ENCODE measurements at places on chromosomes 12 and 14.

DNA sequence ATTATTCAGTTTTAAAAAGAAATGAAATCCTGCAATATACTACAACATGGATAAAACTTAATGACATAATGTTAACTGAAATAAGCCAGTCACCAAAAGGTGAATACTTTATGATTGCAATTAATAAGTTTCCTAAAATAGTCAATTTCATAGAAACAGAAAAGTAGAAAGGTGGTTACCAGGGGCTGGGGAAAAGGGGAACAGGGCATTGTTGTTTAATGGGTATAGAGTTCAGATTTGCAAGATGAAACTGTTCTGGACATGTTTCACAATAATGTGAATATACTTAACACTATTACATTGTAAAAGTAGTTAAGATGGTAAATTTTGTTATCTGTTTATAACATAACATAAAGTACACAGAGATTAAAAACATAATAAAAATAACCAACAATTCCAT lies 550.9 kb downstream of the CCER1 start:
- DNase-seq = no peak

DNA sequence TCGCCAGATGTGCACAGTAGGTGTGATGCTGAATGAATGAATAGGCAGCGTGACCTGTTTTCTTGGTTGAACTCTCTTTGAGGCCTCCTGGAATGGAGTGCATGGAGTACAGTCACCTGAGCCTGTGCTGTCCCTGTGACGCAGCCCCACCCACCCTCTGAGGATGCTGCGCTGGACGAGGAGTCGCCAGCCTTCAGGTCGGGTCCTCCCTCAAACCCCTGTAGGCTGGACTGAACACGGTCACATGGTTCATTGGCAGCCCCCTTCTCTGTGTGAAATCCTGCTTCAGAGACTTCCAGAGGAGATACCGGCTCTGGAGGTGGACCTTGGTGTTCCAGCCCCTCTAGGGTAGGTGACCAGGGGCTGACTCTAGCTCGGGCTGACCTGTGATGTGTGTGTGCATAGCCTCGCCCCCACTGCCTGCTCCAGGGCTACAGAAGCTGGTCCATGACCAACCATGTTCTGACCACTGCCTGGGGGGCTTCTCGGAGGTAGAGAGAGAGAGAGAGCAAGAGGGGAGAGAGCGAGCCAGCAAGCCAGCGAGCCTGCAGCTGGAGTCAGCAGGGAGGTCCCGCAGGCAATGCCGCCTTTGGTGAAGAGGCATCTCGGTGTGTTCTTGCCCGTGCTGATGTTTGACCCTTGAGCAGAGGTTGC lies 158.0 kb upstream of the RTL1 start:
- DNase-seq = no peak

GRCh38 chr14:99191395-99192027 lies 80.5 kb downstream of the BCL11B start:
- DNase-seq = no peak

GRCh38 chr12:78756936-78757335 lies 107.6 kb upstream of the SYT1 start:
- DNase-seq = no peak

- no peak for DNase-seq
These were observed 10.5 kb downstream of the WNT5B start for GRCh38 chr12:1639538-1639937.

DNA sequence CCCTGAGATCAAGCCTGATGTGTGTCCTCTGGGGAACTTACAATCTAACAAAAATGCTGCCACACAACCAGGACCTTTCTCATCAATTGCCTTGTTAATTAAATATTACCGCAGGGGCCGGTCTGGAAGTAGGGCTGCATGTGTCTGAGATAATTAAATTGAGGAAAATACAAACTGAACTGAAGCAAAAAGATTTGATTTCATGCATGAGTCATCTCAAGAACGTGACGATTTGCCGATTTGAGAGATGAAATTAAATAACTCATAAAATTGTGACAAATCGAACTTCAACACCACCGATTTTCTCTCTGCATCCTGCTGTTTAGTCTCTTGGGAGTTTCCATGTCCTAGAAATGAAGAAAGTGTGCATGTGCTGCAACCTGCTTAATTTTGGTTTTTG lies 94.6 kb upstream of the DAAM1 start:
- DNase-seq = no peak

GRCh38 chr14:33814010-33814409 lies 136.9 kb downstream of the EGLN3 start:
- DNase-seq = no peak

DNA sequence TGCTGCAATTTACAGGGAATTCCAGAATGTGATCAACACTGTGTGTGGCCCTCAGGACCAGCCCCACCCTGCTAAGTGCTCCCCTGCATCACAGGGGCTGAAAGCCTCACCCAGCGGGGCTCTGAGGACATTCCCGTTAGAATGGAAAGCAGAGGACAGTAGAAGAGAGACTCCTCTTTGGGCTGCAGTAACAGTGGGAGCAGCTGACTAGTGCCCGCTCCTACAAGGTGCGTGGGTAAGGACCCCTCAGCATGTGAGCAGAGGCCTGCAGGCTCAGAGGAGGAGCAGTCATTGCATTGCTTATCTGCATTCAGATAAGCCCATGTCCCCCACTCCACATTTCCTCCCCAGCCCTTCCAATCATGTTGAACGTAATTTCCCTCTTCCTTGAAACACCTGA lies 120.1 kb downstream of the ITPR2 start:
- DNase-seq = no peak

DNA sequence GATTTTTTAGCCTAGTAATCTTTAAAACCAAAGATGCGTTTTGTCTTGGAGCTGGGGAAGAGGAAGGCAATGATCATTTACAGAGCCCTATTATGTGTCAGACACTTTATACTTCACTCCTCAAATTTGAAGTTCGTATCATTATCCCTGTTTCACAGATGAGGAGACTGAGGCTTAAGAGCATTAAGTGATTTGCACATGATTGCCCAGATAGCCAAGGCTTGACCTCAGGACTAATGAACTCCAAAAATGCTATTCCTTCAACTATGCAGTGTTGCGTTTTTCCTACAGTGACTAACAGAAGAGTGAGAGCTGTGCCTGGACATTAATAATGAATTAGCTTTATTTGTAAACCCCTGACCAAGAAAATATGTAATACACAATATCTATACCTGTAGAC lies 136.8 kb upstream of the EEA1 start:
- DNase-seq = no peak

- DNase-seq = no peak
These were observed 17.4 kb upstream of the SALL2 start for GRCh38 chr14:21543521-21543960.

- no peak for DNase-seq
These were observed 389.3 kb upstream of the USP15 start for GRCh38 chr12:61870658-61871484.

DNA sequence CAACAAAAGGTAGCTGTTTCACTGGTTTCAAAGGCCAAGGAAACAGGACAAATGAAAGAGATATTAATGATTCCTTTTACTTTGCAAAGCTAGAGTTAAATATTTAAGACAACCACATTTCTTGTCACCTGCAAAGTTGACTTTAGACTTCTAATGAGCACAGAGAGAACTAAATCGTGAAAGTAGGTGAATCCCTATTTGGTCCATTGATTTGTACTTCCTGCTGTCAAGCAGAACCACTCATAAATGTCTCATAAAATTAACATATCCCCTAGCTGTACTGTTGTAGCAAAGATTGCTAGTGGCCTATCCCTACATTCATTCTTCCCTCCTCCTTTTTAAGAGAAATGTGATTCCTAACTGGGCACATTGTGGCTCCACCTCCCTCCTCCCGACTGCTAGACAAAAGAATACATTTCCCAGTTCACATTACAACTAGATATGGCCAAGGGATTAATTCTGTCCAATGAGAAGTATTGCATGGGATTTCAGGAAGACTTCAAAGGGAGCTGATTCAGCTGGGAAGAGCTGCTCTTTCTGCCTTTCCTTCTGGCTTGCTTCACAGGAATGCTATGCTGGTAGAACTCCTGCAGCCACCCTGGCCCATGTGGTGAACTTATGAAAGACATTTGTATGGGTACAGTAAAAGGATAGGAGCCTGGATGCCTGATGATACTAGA lies 227.5 kb upstream of the ABCD2 start:
- DNase-seq = no peak

DNA sequence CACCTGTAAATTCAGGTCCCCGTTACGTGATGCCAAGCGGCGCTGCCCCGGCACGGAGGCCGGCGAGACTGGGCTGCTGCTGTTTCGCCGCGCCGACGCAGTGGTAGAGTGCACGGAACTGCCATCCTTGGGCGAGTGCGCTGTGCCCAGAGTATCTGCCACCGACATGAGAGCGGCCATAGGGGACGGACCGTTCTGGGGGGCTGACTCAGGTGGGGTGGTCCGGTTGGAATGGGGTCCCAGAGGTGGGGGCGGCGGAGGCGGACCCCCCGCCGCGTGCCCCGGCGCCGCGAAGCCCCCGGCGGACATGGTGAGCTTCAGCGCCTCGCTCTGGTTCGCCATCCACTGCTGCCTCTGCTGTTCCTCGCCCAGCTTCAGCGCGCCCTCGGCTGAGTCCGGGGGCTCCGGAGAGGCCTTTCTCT lies 2.8 kb downstream of the IRF2BPL start:
- DNase-seq = no peak

DNA sequence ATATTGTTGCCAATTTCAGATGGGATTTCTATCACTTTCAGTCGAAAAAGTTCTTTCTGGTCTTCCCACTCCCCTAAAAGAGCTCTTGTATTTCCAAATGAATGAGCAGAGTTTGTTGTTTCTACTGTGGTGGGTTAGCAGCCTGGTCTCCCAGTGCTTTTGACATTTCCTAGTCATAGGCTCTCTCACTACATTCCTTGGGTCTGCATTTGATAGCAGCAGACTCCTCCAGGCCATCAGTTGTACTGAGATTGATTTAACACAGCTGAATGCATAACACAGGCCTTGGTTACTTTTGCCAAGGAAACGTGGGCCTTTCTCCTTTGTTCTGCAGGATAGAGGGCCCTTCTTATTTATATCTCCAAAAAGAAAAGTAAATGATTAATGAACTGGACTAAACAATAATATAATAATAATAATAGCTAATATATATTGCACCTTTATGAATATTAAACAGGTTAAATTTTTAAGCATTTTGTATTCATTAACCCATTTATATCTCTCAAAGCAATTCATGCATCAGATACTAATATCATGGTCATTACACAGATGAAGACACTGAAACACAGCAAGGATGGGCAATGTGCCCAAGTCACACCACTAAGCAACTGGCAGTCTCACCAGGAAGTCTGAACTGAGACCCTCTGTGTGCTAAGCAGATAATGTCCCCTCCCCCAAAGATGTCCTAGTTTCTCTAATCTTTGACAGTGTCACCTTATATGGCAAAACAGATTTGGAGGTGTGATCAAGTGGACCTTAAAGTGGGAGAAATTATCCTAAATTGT lies 1579.2 kb downstream of the AACS start:
- DNase-seq = no peak

- DNase-seq = no peak
These were observed 4.3 kb downstream of the OR4E1 start for GRCh38 chr14:21669284-21669683.

All from stimulated activated CD8-positive, alpha-beta memory T cell treated with anti-CD3 and anti-CD28 coated beads, Interleukin-4, amount 100 ng/mL, for 24 hours (primary cell).